ENCODE measurements at places on chromosomes 2 and 18.

DNA sequence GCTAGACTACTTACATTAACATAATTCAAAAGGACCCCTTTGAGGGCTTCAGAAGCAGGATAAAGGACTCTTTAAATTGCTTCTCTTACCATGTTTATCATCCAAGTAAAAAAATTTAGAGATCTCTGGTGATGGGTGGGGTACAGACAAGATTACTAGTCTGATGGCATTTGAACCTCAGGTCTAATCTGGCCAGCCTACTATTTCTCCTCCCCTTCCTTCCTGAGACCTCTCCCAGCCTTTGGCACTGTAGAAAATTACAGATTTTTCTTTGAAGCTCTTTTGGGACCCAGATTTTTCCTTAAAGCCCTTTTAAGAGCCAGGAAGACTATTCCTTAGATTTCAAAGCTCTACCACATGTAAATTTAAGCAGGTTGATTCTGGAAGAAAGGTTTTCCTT is 28.9 kb downstream of the GCA start:
- no peak for DNase-seq

GRCh38 chr2:144503242-144503641 is 16.7 kb downstream of the ZEB2 start:
- no peak for DNase-seq

DNA sequence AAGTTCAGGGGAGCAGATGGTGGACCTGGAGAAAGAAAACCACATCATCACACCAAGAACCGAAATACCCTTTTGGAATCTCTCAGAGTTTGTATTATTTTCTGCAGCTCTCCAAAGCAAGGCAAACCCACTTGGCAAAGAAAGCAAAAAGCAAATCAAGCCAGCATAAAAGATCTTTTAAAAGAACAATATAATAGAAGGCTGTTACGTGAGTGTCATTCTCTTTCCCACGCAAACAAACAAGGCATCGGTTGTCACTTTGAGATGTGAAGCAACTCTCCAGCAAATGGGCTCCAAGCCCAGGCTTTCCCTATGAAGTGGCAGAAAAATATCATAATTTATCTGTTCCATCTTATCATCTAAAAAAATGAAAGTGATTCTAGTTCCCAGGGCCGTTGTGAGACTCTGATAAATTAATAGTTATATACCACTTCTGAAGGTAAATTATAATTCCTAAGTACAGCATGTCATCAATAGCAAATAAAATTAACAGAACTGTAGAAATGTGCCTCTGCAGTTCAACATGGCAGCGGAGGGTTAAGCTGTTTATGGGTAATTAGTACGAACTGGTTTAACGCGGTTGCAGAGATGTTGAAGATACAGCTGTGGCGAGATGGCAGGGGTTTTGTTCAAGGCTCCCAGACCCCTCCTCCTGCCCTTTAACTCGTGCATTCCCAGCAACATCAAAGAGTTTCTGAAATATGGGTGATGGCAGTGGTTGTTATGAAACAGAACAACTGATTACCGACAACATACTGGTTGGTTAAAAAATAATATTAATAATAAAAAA is 89.2 kb downstream of the EPHA4 start:
- no peak for DNase-seq

GRCh38 chr2:238584617-238585016 is 157.9 kb downstream of the ASB1 start:
- DNase-seq = no peak

- DNase-seq = no peak
These were observed 344.0 kb upstream of the DDX18 start for GRCh38 chr2:117470311-117471095.

DNA sequence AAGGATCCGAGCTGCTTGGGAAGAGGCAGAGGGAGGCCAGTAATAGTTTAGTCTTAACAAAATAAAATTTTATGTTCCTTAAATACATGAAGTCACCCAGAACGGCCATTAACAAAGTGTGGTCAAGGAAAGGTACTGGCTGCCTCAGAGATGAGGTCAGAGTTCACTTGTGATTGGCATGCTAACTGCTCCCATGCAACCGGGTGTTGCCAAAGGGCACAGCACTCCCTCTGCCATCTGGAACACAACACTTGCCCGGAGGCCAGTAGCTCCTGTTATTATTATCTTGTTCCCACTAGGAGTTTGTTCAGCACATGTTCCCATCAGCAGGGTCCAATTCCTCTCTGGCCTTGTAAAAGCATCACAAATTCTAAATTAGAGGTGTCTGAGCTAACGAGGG is 207.0 kb downstream of the CYP26B1 start:
- DNase-seq = no peak

- DNase-seq = no peak
These were observed 68.4 kb upstream of the MFF start for GRCh38 chr2:227256605-227257004.

- no peak for DNase-seq
These were observed 142.0 kb upstream of the SPOPL start for GRCh38 chr2:138359532-138359931.

DNA sequence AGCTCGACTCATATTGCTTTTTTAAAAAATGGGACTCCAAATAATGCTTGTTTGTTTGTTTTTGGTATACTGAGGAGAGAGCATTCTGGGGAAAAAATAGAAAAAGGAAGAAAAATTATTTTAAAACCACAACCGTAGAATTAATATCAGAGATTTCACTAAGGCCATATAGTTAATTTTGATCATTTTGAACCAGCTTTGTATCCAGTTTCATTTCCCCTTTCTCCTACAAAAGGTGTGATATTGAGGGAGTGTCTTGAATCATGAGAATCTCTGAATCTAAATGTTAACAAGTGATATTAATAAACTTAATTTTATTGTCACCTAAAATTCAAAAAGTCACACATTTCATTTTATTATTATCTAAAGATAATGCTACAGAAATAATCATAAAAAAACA is 198.5 kb upstream of the GALNT5 start:
- no peak for DNase-seq

- no peak for DNase-seq
These were observed 48.9 kb downstream of the CHST9 start for GRCh38 chr18:27136208-27136535.

DNA sequence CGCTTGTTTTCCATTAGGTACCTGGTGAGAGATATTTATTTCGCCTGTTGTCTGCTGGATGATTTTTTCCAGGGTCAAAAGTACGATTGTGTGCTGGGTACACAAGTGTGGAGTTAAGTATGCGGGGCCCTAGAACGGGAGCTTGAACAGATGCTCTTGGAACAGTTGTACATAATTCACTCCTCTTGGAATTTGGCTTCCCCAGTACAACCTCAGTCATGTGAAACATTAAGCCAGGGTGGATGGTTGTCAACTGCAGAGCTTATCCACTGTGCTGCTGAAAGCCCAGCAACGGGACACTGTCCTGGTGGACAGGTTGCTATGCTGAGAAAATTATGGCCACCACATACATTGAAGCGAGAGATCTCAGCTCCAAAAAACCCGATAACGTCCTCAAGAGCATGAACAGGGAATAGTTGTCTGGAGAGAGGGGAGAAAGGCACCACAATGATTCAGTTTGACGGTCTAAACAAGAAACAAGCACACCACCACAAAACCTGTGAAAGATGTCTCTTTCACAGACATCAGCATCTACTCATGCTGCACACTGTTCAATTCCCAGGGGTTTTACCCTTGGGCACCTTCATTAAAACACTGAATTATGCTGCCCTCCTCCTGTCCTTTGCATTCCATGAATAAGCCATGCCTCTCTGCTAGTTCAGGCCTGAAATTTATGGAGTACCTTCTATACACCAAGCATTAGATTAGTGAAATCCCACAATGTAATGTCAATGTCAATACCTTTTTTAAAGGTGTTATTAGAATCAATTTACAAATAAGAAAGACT is 176.8 kb upstream of the TRIB2 start:
- DNase-seq = no peak

- DNase-seq = no peak
These were observed 83.7 kb upstream of the SPATS2L start for GRCh38 chr2:200222791-200223190.

- no peak for DNase-seq
These were observed 19.9 kb downstream of the TMSB10 start for GRCh38 chr2:84925336-84925723.

All from anterior cingulate cortex (tissue), 58 donors.